Foreskin keratinocyte (primary cell): ENCODE measurements at places on chromosomes 2 and 18. TPM values are rescaled to one million over a fixed set of nuclear protein-coding genes. Genes with fewer than 3 reads are reported as not detected.

Gene SIGLEC15
- 0.18 and 0.20 TPM in 2 replicates for total RNA-seq

Gene ITGB1BP1
- 75.7 and 90.2 TPM in 2 replicates for total RNA-seq

Gene SERPINB4
- 0.07 TPM in 1 of 2 replicates, not detected in the other for total RNA-seq

GRCh38 chr2:36513661-36514060, 84.3 kb downstream of the FEZ2 start:
- no peak for DNase-seq
